ENCODE measurements at places on chromosomes 5 and 9.

GRCh38 chr5:1962619-1963355 lies 80.1 kb upstream of the IRX4 start:
- no peak for DNase-seq

- no peak for DNase-seq
Observed at GRCh38 chr9:123945532-123945931, 15.6 kb upstream of the DENND1A start.

DNA sequence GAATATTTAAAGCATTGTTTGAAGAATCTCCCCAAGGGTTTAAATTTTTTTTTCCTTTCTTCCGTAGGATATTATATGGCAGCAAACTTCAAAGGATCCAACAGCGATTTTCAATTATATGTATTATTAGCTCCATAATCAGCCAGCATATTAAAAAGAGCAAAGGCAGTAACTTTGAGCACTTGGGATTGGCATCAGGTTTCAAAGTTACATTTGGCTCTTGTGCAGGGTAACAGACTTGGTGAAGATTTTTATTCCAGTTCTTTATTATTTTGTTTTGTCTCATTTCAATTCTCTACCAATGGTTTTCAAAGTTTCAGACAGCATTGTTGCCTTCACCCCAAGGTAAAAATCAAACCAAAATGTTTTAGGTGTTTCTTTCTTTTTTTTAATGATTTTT lies 116.7 kb upstream of the ZNF366 start:
- no peak for DNase-seq

- DNase-seq, result no peak
Observed at GRCh38 chr9:128485414-128485855, 19.1 kb upstream of the GLE1 start.

DNA sequence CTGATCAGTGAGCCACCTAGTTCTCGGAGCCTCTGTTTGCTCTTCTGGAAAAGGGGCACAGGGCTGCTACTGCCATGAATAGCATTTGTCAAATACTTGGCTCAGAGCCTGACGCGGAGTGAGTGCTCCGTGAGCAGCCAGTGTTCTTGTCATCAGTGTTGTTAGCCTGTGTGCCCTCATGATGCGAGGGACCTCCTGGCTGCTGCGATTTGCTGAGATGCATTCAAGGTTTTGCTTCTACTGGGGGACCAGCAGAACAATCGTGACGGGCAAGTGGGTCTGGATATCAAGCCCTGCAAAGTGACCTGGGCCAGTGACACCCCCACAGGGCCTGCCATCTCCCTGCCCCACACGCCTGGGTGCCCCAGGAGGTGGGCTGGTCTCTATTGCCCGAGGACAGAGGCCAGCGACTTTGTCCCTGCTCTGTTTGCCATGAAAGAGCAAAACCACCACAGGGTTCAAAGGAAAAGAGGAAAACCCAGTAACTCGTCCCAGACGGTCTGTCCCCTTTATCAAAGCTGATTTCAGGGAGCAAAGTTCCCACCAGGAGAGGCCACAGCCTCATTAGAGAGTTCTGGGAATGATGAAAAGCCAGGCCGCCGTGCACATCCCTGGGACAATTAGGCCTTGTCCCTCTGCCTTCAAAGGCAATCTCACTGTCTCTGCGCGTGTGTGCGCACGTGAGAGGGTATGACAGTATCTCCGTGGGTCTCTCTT lies 86.5 kb upstream of the LMX1B start:
- no peak for DNase-seq

- DNase-seq, result no peak
Observed at GRCh38 chr5:109907731-109908130, 218.0 kb downstream of the MAN2A1 start.

GRCh38 chr5:78887384-78888118 lies 97.6 kb downstream of the ARSB start:
- no peak for DNase-seq

- no peak for DNase-seq
Observed at GRCh38 chr5:56845277-56845676, 29.9 kb downstream of the MAP3K1 start.

DNA sequence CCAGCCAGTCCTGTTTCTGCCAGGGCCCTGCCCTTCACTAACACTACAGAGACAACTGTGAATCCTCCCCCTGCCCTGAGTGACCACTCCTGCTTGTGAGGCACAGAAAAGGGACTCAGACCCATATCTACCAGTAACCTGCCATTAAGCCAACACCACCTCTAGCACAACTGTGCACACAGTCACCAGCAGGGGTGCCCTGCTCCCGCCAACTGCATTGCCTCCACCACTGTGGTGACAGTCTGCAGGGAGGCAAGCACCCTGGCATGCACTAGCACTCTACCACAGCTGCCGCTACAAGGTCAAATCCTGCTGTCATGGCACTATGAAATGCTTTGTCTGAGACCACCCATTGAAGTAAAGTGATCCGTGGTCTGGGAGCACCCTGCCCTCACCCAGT lies 1028.5 kb upstream of the CDH9 start:
- no peak for DNase-seq

DNA sequence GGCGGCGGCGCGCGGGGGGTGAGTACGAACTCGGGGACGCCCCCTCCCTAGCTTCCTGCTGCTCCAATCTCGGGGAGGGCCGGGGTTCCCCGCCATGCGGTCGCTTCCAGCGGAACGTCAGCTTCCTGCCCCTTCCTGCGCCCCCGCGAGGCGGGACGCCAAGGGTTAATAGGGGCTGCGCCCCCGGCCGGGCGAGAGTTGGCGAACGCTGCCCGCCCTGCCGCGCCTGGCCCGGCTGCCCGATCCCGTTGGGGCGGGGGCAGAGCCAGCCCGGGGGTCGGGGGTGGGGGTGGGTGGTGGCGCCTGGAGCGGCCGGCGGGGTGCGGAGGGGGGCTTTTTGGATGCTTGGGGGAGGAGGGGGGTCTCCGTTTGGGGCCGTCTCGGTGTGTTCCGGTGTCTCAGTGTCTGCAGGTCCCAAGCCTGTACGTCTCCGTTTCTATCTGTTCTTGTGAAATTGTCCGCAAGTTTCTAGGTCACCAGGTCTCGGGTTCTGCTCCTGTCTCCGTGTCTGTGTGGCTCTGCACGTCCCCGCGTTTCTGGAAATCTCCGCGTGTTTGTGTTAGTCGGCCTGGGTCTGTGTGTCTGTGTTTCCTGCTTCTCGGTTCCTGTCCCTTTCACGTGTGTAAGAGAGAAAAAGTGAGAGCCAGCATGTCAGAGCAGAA lies 789 bp downstream of the COL27A1 start:
- DNase-seq, result no peak

DNA sequence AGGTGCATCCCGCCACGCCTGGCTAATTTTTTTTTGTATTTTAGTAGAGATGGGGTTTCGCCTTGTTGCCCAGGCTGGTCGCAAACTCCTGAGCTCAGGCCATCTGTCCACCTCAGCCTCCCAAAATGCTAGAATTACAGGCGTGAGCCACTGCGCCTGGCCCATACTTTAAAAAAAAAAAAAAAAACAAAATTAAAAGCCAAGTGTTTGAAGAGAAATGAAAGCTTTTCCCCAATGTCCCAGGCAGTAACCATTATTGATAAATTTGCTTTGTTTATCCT lies 9.5 kb downstream of the PRRC2B start:
- DNase-seq, result no peak

DNA sequence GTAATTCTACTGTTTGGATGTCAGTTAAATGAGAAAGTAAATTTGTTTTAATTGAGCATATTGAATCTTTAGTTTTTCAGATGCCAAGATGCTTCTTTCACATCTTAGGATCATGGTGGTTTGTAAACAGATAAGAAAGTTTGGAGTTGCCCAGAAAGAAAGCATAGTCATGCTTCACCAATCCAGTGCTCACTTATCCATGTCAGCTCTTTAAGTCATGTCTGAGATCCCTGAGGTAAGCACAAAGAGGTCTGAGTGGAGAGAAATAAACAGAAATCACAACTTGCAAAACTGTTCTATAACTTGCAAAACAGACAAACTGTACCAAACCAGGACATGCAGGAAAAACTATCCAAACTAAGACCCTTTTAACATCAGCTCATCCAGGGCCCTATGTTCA lies 87.7 kb downstream of the OSTF1 start:
- no peak for DNase-seq

- no peak for DNase-seq
Observed at GRCh38 chr9:88143957-88144625, 5.8 kb upstream of the SPATA31C2 start.

- DNase-seq, result no peak
Observed at GRCh38 chr9:136921718-136922117, 22.8 kb downstream of the FBXW5 start.

- no peak for DNase-seq
Observed at GRCh38 chr5:6737043-6737941, 24.1 kb downstream of the TENT4A start.

GRCh38 chr5:91384671-91385430 lies 1.7 kb upstream of the ARRDC3 start:
- no peak for DNase-seq

DNA sequence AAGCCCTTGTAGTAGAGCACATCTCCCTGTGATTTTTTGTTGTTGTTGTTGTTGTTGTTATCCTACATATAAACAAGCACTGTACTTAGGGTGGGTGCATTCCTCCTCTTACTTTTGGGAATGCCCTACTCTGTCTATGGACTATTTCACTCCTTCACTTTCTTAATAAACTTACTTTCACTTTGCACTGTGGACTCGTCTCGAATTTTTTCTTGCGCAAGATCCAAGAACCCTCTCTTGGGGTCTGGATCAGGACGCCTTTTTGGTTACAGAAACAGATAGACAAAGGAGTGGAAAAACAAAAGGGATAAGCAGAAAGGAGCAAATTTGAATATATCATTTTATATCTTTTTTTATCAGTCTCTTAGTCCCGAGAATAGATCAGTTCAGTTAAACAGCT lies 14.4 kb upstream of the PAIP1 start:
- no peak for DNase-seq

DNA sequence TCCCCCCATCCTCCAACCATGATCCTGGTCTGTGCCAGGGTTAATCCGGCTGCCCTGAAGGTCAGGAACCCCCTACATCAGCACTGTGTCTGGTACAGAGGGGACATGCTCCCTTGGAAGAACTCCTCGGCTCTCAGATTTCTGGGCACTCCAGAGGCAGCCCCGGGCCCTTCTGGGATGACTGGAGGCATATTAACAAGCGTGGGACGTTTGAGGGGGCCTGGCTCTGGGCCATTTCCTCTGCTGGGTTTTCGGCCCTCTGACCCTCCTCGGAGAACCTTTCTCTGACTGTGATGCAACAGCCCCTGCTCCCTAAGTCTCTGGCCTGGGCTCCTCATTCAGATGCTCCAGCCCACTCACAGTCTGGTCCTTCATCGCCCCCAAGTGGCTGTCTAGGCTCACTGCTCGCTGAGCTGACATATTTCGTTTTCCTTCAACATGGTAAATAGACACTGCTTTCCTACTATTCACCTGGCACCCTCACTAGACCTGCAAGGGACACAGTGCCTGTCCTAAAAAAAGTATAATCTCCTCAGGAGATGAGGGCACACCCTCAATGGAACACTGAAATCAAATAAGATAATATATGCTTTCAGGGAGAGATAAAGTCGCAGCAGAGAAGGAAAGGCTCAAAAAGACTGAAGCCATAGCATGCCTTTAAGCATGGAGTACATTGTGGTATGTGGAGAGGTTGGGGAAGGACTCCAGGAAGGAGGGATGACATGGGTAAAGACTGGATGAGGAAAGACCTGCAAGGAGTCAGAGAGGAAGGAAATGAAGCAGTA lies 404.7 kb upstream of the TRPC7 start:
- no peak for DNase-seq

DNA sequence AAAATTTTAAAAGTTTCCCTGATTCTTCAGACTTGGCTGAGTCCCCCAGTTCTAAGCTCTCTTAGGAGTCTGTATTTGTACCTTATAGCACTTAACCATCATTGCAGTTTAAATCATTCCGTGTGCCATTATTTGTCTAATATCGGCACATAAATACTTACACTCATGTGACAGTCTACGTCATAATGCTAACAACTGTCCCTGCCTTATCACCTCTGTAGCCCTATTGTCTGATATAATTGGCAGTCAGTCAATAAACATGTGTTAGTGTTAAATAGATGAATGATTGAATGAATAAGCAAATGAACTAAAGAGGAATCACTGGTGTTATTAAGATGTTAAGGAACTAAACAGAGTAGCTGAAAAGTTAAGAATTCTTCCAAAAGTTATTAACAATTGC lies 287.8 kb downstream of the EBF1 start:
- no peak for DNase-seq
